ENCODE measurements at places on chromosomes 4 and X.
A peak's percentile ranks its signal among the peaks of the same experiment; 100 is the strongest.

DNA sequence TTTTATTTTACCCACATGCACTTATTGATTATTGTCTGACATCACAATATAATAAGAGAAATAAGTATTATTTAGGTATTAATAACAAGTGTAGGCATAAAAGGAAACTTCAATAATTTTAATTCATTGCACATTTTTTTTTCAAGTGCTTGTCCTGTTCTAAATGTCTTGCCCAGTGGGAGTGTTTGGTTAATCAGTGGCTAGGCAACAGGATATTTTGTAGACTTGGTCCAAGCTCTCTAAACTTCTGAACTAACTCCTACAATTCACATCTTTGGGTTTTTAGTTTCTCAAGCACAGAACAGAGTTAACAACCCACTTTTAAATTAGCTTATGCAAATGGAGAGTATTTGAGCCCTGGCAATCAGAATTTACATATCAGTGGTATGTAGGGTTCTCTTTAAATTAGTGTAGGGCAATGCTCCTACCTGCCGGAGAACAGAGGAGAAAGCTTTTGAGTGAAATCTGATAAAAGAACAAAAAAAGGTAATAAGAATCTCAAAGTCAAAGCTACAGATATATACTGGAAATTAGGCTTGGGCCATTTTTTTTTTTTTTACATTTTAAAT, 353.5 kb downstream of the ADGRL3 start:
- DNase-seq, result no peak

DNA sequence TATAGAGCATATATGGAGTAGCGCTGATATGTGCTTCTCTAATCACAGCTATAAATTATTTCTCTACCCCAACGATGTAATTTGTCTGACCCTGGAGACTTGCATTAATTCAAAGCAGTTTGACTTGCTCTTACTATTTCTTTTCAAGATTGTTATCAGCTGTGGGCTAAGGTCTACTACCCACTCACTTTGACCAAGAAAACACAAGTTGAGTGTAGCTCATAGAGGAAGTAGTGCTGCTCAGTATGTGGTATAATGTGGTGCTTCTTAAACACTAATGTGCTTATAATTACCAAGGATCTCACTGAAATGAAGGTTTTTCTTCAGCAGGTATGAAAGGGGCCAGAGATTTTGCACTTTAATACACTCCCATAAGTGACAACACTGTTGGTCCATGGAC, 70.1 kb downstream of the INPP4B start:
- no peak for DNase-seq

DNA sequence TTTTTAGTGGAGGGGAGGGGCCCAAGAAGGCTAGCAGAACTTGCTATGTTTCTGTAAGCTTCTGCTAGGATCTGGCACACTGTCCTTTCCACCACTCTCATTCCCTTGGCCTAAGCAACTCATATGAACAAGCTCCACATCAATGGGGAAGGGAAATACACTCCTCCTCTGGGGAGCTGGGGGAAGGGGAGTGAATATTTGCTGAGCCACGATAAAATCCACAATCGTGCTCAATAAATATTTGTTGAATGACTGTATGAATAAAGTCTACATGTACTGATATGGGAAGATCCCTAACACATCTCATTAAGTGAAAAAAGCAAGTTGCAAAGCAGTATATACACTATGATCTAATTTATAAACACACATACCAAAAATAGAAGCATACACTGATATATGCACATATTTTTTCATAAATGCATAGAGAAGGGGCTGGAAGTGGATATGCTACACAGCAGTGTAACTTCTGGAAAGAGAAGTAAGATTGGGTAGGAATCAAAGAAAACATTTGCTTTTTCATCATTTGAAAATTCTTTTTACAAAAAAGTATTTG, 95.8 kb upstream of the EFHC2 start:
- no peak for DNase-seq

DNA sequence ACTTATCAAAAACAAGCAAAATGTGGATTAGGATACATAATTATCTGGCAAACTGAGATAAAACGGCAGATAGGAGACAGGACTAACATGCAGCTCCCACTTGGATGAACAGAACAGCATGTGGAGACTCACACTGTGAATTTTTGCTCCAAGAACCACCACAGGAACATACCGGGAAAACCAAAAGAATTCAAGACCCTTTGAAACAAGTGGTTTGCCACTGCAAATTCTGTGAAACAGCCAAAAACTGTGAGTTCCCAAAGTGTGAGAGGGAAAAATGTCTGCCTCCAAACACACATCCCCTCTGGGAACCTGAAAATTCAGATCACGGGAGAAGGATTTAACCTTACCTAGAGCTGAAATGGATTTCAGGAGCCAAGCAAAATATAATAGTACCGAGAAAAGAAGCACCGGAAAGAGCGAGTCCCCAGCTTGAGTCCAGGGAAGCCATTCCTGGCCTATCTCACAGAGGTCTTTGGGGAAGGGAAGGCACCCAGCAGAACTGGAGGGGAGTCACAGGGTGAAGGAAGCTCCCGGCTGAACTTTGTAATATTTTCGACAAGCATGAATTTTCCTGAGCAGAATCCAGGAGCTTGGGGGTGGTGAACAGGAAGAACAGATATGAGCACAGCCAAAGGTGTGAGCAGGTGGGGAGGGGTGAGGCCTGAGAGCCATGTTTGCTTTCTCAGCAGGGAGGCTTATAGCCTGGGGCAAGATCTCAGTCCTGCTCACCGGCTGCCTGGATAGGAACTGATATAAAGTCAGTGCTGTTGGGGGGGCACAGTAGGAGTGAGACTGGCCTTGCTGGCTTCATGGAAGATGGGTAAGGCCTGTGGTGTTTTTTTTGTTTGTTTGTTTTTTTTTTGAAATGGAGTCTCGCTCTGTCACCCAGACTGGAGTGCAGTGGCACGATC, 23.9 kb downstream of the MANBA start:
- DNase-seq, result no peak

DNA sequence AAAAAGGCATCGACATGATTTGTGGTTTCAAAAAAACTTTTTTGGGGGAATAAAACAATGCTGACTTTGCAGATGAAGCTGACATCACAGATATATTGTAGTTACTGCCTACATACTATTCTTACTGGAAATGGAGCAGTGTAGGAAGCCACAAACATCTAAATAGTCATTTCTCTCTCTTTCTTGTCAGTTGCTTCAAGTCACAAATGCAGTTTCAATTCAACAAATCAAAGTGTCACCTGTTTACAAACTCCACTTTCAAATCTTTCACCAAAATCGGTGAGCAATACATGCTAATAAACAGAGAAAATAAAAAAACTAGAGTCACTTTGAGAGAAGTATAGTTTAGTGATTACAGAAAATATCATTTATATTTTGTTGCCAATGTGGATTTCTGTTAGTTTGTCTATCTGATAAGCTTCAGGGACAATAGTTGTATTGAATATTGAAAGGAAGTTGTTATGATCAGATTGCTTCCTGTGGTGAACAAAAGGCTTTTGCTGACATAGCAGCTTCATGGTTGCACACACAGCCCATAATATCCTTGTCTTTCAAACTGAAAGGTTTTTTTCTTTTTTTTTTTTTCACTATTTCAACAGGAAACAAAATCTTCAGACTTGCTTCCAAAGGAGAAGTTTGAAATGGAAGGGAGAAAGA, 49.7 kb upstream of the PTPN13 start:
- DNase-seq, result no peak

- no peak for DNase-seq
Measured at GRCh38 chr4:82905205-82905604, 4.7 kb downstream of the THAP9 start.

GRCh38 chr4:120544838-120545237, 377.7 kb downstream of the PRDM5 start:
- DNase-seq, result no peak

- peak; percentile 3 for DNase-seq
Measured at GRCh38 chr4:111398906-111399330, 746.3 kb upstream of the FAM241A start.

DNA sequence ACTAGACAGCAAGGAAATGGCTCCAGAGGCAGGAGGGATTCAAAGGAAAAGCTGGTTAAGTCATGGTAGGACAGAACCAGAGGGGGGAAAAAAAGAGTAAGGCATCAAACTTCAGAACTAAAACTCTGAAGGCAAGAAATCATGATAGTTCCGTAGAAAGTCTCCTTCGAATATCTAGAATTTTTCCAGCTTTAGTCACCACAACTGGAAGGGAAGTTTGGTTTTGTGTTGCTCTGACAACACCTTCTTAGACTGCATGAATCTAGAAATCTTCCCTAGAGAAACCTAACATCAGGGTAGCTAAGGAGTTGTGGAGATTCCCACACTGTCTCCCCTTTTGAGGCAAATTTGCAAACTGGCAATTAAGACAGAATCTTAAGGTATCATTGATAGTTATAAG, 33.7 kb downstream of the AMMECR1 start:
- no peak for DNase-seq
